ENCODE measurements at places on chromosomes 13 and 19.
A peak's percentile ranks its signal among the peaks of the same experiment; 100 is the strongest.

DNA sequence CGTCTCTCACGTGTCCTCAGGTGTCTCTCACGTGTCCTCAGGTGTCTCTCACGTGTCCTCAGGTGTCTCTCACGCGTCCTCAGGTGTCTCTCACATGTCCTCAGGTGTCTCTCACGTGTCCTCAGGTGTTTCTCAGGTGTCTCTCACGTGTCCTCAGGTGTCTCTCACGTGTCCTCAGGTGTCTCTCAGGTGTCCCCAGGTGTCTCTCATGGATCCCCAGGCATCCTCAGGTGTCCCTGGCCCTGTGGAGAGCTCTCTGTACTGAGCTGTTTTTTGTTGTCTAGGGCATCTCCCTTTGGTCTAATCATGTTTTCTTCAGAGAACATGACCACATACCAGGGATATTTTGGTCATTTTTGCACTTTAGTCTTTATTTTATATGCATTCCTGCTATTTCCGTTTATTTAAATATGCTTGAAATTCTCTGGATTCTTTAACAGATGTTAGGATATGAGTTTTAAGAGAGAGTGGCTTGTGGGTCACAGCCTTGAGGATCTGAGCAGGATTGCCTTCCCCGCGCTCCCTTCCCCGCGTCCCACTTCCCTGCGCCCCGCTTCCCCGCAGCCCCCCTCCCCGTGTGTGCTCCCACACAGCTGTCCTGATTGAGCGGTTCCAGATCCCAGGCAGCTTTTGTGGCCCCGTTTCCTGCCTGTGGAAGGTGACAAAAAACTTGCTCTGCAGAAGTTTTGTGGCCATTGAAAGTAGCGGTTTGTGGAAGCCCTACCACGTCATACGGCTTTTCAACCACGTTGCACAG, 31.9 kb downstream of the ATP4B start:
- DNase-seq, result no peak

DNA sequence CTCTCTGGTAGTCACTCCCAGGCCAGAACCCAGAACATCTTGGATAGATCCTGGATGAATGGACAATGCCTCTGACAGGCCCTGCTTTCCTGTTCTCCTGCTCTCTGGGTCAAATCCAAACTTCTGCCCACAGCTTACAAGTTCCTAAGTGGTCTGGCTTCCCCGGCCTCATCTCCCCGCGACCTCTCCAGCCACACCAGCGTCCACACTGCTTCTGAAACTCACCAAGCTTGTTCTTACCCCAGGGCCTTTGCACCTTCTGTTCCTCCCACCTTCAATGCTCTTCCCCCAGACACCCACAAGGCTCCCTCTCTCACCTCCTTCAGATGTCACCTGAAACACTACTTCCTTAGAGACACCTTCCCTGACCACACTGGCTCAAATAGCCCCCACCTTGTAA, 3.5 kb downstream of the OLFM2 start:
- no peak for DNase-seq

GRCh38 chr13:51731759-51732158, 72.2 kb downstream of the DHRS12 start:
- DNase-seq, result no peak

GRCh38 chr13:44050450-44051063, 170.9 kb downstream of the LACC1 start:
- DNase-seq, result peak; percentile 26

DNA sequence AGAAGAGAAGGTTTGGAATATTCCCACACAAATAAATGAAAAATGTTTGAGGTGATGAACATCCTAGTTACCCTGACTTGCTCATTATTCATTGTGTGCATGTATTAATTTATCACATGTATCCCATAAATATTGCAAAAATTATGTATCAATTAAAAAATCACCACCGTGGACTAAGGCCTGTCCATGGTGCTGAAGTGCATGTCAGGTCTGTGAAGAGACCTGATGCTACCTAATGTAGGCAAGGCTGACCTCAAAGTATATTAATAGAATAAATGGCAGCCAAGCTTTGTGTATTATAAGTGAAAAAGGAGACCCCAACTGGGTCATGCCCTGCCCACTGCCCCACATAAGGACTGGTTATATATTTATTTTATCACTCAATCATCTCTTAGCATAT, 34.4 kb upstream of the ZNF835 start:
- no peak for DNase-seq

GRCh38 chr13:26400545-26400944, 146.6 kb downstream of the CDK8 start:
- DNase-seq, result no peak

DNA sequence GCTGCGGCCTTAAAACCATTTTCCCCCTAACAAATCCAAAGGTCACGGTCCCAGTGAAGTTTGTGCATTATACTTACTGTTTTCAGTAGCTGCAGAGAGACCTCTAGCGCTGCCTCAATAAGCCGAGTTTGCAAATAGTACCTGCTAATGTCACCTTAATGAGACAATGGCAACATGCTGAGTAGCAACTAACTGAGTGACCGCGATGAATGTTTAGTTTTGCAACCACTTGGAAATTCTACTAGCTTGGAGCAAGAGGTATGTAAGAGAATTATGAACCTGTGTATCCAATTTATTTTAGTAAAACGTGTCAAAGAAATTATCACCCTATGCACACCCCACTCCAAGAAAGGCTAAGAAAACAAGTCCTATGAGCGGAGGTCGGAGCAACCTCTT, 1.2 kb downstream of the KPNA3 start:
- DNase-seq, result peak; percentile 59

DNA sequence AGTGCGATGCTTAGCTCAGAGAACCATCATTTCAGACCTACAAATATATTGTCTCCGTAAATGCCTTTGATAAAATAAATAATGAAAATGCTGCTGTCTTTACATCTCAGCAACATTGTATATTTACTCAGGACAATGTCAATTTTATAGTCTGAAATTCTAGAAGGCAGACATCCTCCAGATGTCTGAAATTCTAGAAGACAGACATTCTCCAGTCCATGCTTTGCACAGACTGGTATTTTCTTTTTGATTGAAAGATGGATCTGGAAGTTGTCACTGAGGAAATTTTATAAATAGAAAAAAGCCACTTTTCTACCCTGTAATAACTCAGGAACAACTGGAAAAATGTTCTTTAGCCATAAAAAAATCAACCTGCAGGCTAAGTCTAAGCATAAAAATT, 2293.3 kb downstream of the PCDH9 start:
- DNase-seq, result no peak

DNA sequence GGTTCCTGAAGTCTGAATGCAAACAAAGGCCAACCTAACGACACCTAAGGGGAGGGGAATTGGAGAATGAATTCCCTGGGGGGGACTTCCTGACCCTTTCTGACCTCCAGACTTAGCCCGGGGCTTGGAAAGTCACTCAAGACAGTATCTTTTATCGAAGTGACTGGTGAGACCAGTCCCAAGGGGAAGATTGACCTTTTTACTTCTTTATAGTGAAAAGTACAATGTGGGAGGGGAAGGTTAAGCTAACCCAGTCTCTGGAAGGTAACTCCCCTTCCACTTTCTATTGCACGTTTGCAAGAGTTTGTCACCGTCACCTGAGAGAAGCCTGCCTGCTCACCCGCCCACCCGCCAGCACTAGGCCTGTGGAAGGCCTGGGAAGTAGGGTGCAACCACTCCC, 111.9 kb downstream of the EFNB2 start:
- no peak for DNase-seq

GRCh38 chr13:63403733-63404132, 1988.1 kb upstream of the PCDH20 start:
- DNase-seq, result no peak

DNA sequence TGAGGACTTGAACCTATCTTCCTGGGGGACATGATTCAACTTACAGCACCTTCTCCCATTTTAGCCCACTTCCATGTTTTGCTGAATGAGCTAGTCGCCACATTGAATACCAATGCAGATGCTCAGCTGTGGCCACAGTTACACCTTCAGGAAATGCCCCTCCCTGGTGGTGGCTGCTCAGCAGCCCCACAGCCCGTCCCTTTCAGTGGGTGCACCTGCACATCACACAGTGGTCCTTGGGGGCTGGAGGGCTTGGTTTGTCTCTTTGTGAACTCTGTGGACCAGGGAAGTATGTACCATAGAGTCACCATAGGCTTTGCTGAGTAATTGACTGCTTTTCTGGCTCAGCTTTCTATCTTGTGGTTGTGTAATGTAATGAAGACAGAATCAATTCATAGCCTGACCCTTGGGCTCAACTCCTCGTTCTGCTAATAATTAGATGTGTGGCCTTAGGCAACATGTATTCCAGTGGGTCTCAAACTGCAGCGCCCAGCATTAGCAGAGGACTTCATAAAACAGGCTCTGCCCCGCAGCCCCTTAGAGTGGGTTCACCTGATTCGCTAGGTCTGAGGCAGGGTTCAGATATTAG, 48.1 kb upstream of the FARP1 start:
- DNase-seq, result no peak

DNA sequence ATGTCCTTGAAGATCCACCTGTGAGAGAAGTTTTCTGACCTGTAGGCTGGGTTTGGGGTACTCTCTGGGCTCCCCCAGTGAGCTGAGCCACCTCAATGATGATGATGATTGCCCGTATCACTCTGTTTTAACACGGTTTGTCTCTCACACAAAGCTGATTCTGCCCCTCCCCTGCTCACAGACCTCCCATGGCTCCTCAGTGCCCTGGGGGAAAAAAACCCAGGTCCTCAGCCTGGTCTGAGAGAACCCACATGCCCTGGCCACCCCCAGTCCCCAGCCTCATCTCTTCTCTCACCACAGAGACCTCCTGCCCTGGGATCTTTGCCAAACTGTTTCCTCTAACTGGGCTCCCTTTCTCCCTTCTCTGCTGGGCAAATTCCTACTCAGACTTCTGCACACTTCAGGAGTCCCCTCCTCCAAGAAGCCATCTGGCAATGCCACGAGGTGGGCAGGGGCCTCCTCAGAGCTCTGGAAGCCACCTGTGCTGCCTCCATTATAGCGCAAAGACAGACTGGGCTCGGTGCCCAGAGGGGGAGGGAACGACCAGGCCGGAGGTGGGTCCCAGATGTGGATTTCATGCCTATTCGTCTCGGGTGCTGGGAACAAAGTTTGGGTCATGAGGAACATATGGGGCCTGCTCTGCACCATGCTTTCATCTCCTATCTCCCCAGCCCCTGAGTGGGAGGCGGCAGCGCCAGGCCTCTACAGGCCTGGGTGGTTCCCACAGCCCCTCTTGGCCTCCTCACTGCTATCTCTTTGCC, 8.5 kb upstream of the CA11 start:
- DNase-seq, result no peak

- peak; percentile 86 for DNase-seq
These were observed 88.8 kb downstream of the ZNF429 start for GRCh38 chr19:21593934-21594820.
